ENCODE measurements at places on chromosomes 3 and 15. TPM values are rescaled to one million over a fixed set of nuclear protein-coding genes. Genes with fewer than 3 reads are reported as not detected.

The THRB gene
- not detected for total RNA-seq

The ALDH1A2 gene
- 0.56 TPM for total RNA-seq

The HHLA2 gene
- total RNA-seq: 1.9 TPM

The TPRG1 gene
- 24.4 TPM for total RNA-seq

The GRAMD2A gene
- 0.07 TPM for total RNA-seq

The WNT5A gene
- total RNA-seq: 1.8 TPM

The NR1I2 gene
- total RNA-seq: 0.17 TPM

The SPRED1 gene
- 0.77 TPM for total RNA-seq

The FOXB1 gene
- total RNA-seq: 2.7 TPM

The ZBED2 gene
- 360 TPM for total RNA-seq

The CPA3 gene
- total RNA-seq: not detected

The UCN2 gene
- not detected for total RNA-seq

The DAPK2 gene
- total RNA-seq: 3.3 TPM

The UROC1 gene
- not detected for total RNA-seq

The ITGB5 gene
- 1.6 TPM for total RNA-seq

The MFSD1 gene
- 11.2 TPM for total RNA-seq

The THSD4 gene
- not detected for total RNA-seq

The ITIH4 gene
- 24.5 TPM for total RNA-seq

The ERC2 gene
- total RNA-seq: 0.19 TPM

The RPN1 gene
- total RNA-seq: 155 TPM

The TRANK1 gene
- total RNA-seq: 25.8 TPM

The SENP8 gene
- total RNA-seq: 3.2 TPM

The SATB1 gene
- total RNA-seq: 716 TPM

The ZPLD1 gene
- total RNA-seq: 0.32 TPM

The CYP19A1 gene
- total RNA-seq: not detected

The ZDHHC19 gene
- not detected for total RNA-seq

The NANOGP8 gene
- total RNA-seq: not detected

The TMEM207 gene
- not detected for total RNA-seq

The SI gene
- not detected for total RNA-seq

The C3orf49 gene
- total RNA-seq: not detected

The VPS33B gene
- total RNA-seq: 24.4 TPM

The CFAP100 gene
- not detected for total RNA-seq

The PLA2G4D gene
- not detected for total RNA-seq

The SHQ1 gene
- 26.7 TPM for total RNA-seq

The STRIT1 gene
- total RNA-seq: not detected

The GP5 gene
- total RNA-seq: 1.6 TPM

The FBXL22 gene
- total RNA-seq: 1.3 TPM

The SIDT1 gene
- 21.3 TPM for total RNA-seq

The LAMB2 gene
- 1.7 TPM for total RNA-seq

The KLHL6 gene
- total RNA-seq: 88.8 TPM

The DNAJA4 gene
- total RNA-seq: 36.4 TPM

The CYP8B1 gene
- total RNA-seq: not detected

The CPN2 gene
- total RNA-seq: not detected

The REC114 gene
- total RNA-seq: not detected

The CLEC3B gene
- not detected for total RNA-seq

The GOLGA8M gene
- 0.89 TPM for total RNA-seq

The FOXL2NB gene
- not detected for total RNA-seq

The CRYGS gene
- 7.1 TPM for total RNA-seq

The COL6A5 gene
- not detected for total RNA-seq

The TEX264 gene
- 37.8 TPM for total RNA-seq

The GUCA1C gene
- total RNA-seq: not detected

The CFAP161 gene
- not detected for total RNA-seq

The PCLAF gene
- total RNA-seq: 70.6 TPM

The STARD9 gene
- total RNA-seq: 5.1 TPM

The TGFBR2 gene
- 45.9 TPM for total RNA-seq

The ZKSCAN7 gene
- 4.9 TPM for total RNA-seq

The STAC gene
- not detected for total RNA-seq
